ENCODE measurements at places on chromosomes 6 and 20.

- DNase-seq, result no peak
Observed at GRCh38 chr20:1467082-1467354, 369 bp upstream of the NSFL1C start.

DNA sequence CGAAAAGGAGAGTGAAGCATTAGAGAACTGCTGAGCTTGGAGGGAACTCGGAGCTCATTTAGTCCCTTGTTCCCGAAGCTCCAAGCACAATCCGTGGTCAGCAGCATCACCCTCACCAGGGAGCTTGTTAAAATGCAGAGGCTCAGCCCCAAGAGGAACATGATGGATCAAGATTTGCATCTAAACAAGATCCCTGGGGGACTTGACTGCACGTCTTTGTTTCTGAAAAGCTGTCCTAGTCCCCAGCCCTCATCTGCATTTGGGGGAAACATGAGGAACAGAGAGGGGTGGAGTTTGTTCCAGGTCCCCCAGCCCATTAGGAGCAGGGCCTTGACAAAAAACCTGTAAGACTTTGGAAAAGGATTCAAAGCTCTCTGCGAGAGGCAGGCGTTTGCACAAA lies 4.1 kb upstream of the LBP start:
- DNase-seq, result no peak

DNA sequence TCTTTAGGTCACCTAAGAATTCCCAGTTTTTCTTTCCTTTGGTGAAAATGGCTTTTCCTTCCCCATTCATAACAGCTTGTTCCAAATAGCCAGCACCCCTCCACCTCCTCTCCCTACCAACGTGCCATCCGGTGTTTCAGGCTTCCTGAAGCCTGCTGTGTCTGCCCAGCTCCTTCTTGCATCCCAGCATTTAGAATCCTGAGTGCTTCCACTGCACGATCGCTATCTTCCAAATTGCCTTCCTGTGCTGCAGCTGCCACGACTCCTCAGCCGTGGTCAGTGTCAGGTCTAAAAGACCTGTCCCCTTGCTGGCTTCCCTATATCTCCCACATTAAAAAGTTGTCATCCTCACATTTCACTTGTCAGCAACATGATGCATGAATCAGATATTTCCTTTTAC lies 550.3 kb upstream of the JARID2 start:
- DNase-seq, result no peak

DNA sequence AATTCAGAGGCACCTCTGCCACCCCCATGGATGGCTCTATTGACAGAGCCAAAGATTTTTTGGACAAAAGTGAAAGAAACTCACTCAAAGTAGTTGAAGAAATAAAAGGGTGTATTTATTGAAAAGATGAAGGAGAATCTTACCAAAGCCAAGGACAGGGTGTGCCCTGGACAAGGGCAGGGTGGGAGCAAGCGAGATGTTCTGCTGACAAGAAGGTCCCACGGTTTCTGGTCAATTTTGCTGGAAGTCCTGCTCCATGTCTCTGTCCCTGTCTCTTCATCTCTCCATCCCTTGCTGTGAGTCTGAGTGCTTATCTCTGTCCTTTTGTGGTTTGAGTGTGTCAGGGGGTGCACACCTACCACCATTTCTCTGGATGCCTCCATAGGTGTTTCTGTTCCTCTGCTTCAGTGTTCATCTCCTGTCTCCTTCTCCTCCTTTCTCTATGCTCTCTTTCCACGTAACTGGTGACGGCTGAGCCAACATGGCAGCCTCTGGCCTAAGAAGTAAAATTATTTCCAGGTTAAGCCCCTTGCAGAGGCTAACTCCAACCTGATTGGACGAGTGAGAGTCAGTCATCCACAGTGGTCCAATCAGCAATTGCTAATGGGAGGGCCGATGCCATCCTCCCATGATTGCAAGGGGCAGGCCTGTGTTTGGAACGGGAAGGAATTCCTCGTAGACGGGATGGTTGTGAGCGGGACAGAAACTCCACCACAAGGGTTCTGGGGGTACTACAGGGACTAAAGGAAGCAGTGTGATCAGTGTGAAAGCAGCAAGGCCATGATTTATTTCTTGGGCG lies 502.1 kb upstream of the CDH4 start:
- DNase-seq, result no peak

GRCh38 chr6:121839896-121840295 lies 404.4 kb downstream of the GJA1 start:
- no peak for DNase-seq

DNA sequence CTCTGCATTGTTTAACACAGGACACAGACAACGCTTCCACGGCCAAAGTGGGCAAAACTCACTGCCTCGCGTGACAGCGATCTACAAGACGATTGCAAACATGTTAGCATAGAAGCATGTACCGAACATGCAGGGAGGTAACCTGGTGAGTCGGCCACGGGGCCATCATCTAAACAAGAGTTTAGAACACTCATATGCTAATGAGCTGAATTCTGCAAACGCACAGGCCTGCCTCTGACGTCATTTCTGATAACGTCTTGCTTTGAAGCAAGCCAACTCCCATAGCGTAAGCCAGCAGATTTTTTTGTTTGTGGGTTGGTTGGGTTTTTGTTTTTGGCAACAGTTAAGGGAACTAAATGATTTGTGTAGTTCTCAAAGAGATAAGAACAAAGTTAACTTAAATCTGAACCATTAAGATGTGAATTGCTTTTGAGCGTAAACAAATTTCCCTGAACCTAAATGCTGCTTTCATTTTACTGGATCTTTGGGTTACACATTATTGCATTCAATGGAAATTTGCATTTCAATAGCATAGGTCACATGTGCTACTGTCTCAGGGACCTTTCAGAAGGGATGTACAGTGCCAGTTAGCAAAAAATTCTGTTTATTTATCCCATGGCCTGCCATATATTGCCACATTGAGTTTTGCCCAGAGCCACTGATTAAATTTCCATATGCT lies 184.5 kb upstream of the PDE10A start:
- no peak for DNase-seq

DNA sequence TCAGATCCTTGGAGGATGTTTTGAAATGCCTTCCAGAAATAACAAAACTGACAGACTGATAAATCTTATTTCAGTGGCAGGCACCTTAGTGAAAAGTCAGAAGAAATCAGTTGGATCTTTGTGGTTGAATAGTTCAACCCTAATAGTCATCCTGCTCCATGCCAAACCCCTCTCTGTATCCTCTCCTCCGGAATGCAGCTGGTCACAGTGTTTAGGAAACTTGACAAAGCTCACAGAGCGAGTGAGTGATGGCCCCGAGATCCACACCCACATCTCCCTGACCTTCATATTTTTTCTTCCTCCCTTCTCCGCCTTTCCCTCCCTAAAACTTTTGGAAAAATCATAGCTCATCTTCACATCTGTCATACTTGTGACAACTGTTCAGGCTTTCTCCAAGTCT lies 464.8 kb upstream of the CDH4 start:
- no peak for DNase-seq

DNA sequence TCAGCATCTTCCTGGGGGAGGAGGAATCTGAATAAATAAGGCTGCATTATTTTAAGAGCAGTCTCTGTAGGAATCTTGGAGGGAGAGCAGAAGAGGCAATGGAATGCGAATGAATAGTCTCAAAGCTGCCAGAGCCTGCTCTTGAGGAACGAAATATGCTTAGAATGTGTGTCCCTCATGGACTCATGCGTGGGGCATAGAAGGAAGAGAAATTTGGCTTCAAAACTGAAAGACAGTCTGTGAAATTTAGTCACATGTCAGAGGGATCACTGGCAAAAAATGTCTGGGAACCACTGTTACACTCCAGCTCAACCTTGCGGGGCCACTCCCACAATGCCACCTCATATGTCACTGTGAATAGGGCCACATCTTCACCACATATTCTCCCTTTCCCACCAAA lies 95.5 kb downstream of the GJA10 start:
- no peak for DNase-seq

GRCh38 chr20:536426-537010 lies 7.1 kb downstream of the CSNK2A1 start:
- DNase-seq, result no peak

- no peak for DNase-seq
Observed at GRCh38 chr6:143504369-143504768, 7.2 kb downstream of the FUCA2 start.

DNA sequence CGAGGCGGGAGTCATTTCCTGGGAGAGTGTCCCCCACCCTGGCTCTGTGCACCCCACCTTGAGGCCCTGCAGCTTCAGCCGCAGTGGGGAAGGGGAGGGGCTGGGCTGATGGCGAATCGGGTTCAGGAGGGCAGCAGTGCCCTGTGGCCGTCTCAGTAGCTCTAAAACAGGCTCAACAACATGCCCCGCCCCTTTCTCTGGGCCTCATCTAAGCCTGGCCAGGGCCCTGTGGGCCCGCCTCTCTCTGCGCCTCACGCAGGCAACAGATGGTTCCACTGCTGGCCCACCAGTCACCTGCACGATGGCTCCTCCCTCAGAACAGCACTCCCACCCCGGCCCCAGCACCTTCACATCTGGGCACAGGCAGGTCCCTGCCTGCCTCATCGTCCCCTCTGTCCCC lies 30.2 kb downstream of the CHRNA4 start:
- no peak for DNase-seq

DNA sequence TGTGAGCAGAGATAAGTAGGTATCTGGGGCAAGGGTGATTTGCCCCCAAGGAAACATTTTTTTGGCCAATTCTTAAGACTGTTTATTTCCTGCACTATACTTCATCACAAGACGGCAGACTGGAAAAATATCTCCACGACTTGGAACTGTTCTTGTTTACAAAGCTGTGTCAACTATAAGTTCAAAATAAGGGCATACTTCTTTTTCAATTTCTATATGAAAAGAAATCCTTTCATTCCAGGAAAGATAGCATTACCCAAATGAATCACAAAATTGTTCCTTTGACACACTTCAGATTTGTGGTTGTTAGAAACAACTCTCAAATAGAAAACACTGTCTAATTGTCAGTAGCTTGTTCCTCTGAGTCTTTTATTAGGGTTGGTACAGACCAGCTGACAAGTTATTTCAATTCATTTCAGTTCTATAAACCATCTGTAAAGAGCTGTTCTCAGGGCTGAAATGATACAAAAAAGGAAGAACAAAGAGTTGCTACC lies 212.9 kb upstream of the PRDM1 start:
- no peak for DNase-seq

DNA sequence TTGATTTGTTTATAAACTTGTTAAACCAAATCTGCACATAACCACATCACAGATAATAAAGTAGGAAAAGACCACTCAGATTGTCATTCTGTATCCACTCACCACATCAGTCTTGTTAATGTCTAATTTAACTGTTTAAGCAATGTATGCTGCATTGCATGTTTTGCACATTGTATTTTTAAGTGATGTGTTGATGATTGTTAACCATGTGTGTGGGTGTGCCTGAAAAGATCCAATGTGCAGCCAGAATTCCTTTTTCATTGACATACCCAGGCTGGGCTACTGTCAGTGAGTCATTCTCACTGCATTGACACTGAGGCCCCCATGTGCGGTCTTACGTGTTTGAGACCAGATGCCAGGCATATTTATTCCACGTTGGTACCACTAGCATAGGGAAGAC lies 167.3 kb downstream of the TRMT11 start:
- no peak for DNase-seq

- DNase-seq, result no peak
Observed at GRCh38 chr6:154852687-154853086, 119.5 kb downstream of the SCAF8 start.

- no peak for DNase-seq
Observed at GRCh38 chr6:161649068-161649467, 375.2 kb upstream of the AGPAT4 start.

- no peak for DNase-seq
Observed at GRCh38 chr6:167093922-167094432, 28.9 kb upstream of the CCR6 start.

GRCh38 chr6:170010665-170011203 lies 259.3 kb downstream of the ERMARD start:
- peak; percentile 74 for DNase-seq

DNA sequence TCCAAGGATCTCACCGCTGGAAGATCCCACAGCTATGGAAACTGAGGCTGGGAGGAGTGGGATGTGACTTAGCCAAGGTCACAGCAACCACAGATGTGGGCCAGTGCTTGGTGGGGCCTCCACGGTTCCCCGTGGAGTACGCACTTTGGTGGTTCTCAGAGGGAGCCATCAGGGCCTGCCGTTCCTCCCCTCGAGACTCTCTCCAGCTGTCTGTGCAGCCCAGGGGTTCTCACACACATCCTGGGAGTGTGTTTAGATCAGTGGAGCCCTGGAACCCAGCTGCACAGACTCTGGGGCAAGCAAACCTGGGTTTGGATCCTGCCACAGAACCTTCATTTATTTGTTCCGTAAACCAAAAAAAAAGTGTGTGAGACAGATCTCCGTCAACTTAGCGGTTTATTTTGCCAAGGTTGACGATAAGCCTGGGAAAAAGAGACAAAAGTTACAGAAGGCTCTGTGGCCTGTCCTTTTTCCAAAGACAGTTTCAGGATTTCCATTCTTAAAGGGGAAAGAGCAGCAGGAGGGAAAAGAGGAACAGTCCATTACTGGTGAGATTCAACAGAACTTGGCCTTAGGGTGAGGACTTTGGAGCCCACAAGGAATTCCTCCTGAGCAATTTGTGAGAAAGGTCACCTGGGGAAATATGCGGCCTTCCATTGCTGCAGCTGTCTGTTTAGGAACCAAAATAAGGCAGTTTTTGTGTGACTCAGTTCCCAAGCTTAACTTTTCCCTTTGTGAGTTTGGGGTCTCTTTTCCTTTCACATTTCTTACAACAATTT lies 13.6 kb upstream of the MYMX start:
- DNase-seq, result no peak

DNA sequence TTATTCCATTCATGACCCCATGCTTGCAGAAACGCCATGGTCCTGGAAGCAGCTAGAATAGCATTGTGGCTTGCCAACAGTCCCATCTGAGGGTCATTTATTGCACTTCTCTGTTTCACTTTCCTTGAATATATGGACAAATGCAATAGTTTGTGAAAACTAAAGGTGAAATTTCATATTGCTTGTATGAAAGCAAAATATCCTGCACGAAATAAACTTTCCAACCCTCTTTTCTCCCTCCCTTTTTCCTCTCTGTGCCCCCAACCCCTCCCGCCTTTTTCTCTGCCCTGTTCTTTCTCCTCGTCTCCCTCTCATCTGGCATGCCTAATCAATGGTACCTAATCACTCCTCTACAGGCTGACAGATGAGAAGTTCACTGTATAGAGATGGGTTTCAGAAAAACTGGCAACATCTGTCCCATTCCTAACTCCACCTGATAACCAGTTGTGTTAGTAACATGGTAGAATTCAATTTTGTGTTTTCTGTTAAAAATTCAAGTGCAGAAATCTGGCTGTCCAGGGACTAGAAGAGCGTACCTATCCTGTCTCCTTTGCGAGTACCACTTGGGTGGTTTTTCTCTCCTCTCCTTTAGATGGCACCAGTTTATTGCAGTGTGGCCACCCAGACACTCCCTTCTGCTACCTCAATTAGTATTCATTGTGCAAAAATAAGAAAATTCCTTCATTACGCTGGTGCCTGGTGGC lies 198.6 kb downstream of the FOXA2 start:
- no peak for DNase-seq

DNA sequence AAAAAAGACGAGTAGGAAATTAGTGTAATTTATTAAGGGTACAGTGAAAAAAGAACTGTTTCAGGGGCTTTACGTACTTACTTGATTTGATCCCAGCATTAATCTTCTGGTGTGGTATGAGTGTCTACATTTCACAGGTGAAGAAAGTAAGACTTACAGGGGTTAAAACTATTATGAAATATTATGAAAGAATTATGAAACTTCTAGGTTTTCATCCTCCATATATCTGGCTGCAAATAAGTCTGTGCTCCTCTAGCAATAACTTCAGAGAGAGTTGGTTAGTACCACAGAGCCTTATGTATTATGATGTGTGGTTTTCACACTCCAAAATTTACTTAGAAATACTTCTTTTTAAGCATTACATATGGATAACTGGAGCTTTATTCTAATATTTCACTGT lies 41.9 kb downstream of the ZFAND3 start:
- no peak for DNase-seq

- DNase-seq, result no peak
Observed at GRCh38 chr6:106477790-106478189, 117.3 kb downstream of the CRYBG1 start.

All from posterior cingulate gyrus (tissue), 11 donors.